T1000 (cell line): ENCODE measurements at places on chromosomes 5 and 9.

- no peak for DNase-seq
These were observed 63.7 kb upstream of the RICTOR start for GRCh38 chr5:39137819-39138451.

DNA sequence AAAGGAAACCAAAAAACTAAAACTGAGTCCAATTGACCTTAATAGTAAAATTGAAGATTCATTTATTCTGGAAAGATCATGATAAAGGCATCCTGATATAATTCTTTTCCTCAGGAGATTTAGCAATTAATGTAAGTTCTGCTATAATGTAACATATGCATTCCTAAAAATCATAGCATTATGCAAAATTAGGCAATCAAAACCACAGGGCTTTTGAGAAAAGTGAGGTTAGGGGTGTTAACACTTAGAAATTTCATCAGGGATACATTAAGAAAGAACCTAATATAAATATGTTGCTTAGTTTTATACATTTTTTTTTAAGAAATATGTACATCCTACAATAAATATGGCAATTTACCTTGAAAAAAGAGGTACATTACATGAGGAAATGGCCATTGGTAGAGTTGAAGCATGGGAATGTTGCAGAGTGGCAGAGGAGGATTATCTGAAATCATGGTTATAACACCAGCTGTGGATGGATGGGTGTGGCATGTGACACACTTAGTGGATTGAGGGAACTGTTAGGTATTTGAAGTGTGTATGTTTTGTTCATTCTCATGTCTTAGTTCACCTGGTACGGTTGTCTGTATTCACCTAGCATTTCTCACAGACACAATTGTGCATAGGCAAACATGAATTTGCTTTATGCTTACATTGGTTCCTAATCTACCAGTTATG lies 51.1 kb downstream of the CCNH start:
- DNase-seq: no peak

- no peak for DNase-seq
These were observed 346.3 kb downstream of the NDUFS4 start for GRCh38 chr5:53906736-53907135.

DNA sequence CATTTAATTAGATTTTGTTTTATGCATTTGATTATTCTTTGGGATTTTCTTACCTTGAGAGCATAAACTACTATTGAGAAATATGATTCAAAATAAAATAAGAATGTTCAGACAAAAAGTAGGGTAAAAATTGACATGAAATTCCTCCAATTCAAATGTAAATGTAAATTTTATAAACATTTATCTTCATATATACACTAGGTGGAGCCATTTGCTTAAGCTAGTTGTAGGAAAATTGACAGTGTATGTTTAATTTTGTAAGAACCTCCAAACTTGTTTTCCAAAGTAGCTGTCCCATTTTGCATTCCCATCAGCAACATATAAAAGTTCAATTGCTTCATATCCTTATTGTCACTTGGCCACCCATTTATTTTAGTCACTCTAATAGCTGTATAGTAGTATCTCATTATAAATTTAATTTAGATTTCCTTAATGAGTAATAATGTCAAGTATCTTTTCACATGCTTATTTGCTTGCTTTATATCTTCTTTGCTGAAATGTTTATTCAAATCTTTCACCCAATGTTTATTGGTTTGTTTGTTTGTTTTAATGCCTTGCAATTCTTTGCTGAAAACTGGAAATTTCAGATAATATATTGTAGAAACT lies 37.6 kb upstream of the SLCO6A1 start:
- DNase-seq: no peak

DNA sequence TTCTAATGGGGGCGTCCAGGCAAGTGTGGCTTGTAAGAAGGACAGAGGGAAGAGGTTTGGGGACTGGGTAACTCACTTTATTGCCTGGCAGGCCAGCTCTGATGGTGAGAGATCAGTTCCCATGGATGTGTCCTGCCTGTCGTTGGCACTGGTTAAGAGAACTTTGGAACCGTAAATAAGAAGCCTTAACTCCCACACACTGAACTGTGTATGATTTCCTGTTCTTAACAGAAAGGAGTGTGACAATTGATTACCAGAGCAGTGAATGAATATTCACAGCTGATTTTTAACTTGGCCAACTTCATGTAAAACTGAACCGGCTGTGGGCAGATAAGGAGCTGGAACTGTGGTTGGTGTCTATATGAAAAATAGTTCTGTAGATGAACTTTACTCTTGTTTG lies 63.2 kb downstream of the MEGF10 start:
- DNase-seq: no peak

GRCh38 chr5:168807287-168807686 lies 228.1 kb upstream of the PANK3 start:
- DNase-seq: no peak

GRCh38 chr5:66829358-66829674 lies 233.1 kb downstream of the MAST4 start:
- no peak for DNase-seq

DNA sequence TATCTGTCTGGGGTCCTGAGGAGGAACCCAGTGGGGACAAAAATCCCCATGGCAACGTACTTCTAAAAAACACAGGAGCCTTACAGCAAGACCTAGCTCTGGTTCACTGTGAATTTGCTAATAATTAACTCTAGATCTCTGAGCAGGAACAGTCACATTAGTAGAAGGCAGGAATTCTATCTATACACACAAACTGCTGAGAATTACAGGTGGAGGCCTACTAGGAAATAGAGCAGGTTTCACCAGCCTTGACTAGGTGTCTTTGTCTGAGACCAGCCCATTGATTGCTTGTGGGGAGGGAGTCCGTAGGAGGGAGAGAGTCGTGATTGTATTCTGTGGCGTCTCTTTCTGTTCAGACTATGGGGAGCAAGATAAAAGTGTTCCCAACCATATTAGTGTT lies 44.8 kb downstream of the PRLR start:
- no peak for DNase-seq

DNA sequence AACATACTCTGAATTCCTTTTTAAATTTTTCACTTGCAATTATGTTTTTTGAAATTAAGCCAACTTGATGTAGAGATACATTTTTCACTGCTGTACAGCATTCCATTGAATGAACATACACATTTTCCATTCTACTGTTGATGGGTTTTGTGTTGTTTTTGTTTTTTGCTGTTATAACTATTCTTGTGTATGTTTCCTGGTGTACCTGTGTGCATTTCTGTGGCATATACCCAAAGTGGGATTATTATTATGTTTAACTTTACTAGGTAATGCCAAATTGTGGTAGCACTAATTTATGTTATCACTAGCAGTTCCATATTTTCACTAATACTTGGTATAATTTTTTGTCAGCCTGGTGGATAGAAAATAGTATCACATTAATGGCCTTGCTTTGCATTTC lies 2.7 kb downstream of the RFESD start:
- DNase-seq: no peak

DNA sequence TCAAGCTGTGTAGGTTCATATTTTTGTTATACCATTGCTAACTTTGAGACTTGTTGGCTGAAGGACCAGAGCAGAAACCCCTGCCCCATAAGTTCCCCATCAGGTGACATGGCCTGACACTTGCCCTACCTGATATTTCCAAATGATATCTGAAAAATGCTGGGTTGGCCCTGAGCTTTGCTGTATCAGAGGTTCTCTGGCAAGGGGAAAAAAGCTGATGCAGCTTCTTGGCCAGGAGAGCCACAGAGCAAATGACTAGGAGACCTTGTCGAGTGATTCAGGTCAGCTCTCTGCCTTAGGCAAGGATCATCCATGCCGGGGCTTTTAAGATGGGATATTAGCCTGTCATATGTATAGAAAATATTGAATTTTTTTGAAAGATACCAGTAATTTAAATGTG lies 2.9 kb upstream of the MEGF9 start:
- DNase-seq: no peak

GRCh38 chr9:114612272-114612923 lies 1.3 kb downstream of the TMEM268 start:
- DNase-seq: no peak

- DNase-seq: peak; percentile 28
These were observed 108.7 kb downstream of the CFAP90 start for GRCh38 chr5:7742241-7742656.
